ENCODE measurements at places on chromosomes 16 and 17.

DNA sequence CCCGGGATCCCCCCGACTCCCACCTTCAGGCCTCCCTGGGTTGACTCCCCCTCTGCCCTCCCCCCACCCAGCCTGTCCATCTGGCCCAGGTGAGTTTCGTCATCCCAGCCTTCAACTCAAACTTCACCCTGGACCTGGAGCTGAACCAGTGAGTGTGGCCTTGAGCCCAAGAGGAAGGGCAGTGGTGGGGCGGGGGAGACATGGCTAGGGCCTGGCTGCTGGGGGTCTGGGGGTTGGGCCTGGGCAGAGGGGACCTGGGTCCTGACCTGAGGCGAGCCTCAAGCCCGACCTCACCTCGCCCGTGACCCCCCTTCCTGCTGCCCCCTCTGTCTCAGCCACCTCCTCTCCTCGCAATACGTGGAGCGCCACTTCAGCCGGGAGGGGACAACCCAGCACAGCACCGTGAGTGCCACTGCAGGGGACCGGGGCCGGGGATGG is 10.9 kb downstream of the ADAM11 start:
- no peak for DNase-seq

DNA sequence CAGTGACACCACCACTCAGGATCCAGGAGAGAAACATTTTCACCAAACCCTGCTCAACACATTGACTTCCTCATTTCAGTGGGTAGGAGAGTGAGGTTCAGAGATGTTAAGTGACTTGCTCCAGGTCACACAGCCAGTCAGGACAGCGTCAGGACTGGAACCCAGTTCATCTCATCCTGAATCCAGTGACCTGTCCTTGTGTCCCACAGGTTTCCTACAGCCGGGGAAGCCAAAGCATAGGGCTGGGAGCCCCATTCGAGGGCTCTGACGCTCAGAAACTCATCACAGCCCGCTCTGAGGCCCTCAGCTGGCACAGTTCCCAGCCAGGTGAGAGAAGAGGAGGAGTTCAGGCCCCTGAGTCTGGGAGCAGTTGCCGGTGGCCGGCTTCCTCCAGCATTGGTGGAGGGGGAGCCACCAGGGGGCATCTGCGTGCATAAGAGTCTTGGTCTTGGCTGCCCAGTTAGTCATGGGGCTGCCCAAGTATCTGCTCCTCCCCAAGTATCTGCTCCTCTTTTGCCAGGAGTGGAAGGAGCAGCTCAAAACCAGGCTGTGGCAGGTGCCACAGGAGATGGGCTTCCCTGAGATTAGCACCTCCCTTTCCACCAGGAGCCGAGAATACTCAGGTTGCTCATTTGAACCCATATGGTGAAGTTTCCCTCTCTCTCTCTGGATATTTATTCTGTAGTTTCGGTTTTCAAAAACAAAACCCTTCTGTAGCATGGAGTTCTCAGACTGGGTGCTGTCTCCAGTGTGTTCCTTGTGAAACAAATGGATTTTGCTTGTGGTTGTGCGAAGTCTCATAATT is 56.0 kb downstream of the TNFRSF13B start:
- DNase-seq = no peak

GRCh38 chr17:10394201-10394887 is 21.5 kb upstream of the MYH13 start:
- no peak for DNase-seq

- no peak for DNase-seq
These were observed 47.9 kb downstream of the LYRM1 start for GRCh38 chr16:20948444-20948843.

DNA sequence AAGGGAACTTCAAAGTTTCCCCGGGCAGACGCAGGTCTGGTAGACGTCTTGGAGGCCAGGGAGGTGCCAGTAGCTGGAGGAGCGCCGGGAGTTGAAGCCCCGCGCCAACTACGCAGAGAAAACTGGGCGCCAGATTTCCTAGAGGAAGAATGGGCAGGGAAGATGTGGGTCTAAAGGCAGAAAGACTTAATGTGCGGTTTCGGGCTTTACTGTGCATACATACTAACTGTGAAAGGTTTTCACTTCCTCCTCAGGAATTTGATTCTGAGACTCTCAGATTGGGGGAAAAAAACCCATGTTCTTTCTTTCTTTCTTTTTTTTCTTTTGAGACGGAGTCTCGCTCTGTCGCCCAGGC is 331 bp upstream of the ZNF287 start:
- no peak for DNase-seq

DNA sequence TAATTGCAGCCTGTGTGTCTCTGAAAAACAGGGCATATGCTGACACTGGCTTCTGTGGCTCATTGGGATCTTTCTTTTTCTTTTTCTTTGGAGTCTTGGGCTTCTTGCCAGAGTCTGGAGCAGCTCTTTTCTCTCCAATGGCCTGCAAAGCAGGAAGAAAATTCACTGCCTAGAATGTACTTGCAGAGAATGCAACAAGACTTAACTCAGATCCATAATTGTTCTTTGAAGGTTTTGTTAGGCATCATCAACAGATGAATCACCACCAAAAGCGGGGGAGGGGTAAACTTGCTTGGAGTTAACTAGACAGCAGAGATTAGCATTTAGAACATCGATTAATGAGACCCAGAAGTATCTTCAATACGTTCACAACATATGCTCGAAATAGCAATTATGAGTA is 100.9 kb downstream of the TOX3 start:
- DNase-seq = no peak

GRCh38 chr16:50709061-50709684 is 15.8 kb downstream of the NOD2 start:
- DNase-seq = peak; percentile 88

DNA sequence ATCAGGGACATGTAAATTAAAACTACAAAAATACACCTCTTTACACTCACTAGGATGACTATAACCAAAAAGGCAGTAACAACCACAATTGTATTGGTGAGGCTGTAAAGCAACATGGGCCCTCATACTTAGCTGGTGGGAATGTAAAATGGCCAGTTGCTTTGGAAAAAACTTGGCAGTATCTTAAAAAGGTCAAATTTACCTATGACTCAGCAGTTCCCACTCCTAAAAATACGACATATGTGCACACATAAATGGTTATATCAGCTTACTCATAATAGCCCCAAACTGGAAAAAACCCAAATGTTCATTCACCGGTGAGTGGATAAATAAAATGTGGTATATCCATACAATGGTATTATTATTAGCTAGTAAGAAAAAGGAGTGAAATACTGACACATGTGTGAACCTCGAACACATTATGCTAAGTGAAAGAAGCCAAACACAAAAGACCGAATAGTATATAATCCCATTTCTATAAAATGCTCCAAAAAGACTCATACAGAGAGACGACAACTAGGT is 391.4 kb downstream of the NPIPA8 start:
- DNase-seq = no peak

- DNase-seq = peak; percentile 59
These were observed 5.2 kb downstream of the AXIN2 start for GRCh38 chr17:65556014-65556909.

- no peak for DNase-seq
These were observed 85.5 kb downstream of the GSG1L start for GRCh38 chr16:27977966-27978365.

- DNase-seq = peak; percentile 1
These were observed 18.4 kb downstream of the PDILT start for GRCh38 chr16:20385844-20386832.

DNA sequence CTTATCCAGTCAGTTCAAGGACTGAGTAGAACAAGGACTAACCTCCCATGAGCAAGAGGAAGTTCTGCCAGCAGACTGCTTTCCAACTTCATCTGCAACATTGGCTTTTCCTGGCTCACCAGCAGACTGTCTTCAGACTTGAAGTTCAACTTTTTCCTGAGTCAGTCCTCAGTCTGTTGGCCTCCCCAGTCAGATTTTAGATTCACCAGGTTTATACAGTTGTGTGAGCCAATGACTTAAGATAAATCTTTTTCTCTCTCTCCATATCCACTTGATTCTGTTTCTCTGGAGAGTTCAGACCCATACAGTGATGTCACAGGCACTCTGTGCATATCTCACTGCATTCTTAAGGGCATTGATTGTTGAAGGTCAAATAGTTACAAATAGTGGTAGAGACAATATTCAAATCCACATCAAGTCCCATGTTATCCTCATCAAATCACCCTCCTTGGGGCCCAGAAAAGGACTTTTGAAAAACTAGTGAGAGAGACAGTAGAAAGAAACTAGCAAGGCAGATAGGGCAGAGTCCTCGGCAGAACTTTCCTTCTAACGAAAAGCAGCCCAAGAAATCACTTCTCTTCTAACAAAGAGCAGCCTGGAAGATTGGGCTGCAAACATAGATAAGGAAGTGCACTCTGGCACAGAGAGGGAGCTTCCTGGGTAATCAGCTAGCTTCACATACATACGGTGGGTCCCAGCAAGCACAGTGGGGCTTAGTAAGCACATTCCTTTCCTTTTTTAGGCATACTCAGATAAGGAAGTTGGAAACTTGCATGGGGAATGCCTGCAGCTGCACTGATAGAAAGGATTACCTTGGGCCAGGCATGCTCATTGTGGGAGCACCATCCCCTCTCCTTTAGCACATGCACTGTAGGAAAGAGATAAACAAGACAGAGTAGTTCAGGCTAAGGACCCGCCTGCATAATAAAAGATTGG is 132.3 kb upstream of the FAM20A start:
- DNase-seq = no peak

- no peak for DNase-seq
These were observed 559 bp downstream of the CLUH start for GRCh38 chr17:2710803-2711607.

DNA sequence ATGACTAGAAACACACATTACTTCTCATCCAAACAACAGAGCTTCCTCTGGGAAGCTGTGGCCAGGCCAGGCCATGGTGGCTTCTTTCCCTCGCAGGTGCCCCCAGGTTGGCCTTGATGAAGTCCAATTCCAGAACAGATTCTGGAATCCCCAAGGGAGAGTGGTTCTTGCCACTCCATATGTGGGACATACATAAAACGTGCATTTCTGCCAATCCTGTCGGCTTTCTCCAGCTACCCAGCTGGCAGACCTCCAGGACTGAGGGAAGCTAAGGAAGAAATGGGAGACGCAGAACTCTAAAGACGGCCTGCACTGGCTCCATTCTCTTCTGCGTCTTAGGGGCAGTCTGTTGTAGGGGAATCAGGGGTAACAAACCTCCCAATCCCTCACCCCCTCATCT is 219.2 kb upstream of the CDH5 start:
- DNase-seq = no peak

DNA sequence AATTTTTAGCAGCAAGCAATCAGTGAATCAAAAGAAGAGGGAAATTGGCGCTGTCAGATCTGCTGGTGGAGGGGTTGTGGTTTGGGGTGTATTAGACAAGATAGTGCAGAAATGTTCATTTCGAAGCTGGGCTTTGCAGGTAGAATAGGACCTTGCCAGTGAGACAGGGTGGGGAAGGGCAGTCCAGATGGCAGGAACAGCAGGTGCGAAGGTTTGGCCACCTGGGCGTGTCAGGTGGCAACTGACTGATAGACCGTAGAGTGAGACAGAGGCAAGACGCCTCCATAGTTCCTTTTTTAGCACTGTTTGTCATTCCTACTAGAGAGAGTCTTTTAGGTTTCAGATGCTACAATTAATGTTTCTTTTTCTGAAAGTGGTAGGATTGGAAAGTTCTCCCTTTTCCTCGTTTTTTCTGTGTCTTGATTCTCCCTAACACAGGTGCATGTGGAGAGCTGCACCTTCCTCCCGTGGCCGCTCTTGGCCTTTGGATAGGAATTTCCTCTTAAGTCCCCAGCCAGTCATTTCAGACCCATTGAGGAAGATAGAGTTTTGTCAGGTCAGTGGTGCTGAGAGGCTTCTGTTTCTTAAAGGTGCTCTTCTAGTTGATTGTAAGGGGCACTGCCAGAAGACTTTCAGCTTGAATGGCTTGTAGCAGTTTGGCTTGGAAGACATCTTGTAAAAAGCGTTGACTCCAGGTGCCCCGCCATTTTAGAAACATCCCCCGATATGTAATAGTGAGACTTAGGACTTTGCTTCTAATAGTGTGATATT is 315.6 kb downstream of the SNX29 start:
- DNase-seq = no peak

- DNase-seq = no peak
These were observed 3.9 kb downstream of the PAQR4 start for GRCh38 chr16:2973093-2973492.

GRCh38 chr16:21645261-21645721 is 7.1 kb downstream of the IGSF6 start:
- DNase-seq = peak; percentile 26

GRCh38 chr17:30290696-30291542 is 825 bp downstream of the BLMH start:
- DNase-seq = peak; percentile 40

DNA sequence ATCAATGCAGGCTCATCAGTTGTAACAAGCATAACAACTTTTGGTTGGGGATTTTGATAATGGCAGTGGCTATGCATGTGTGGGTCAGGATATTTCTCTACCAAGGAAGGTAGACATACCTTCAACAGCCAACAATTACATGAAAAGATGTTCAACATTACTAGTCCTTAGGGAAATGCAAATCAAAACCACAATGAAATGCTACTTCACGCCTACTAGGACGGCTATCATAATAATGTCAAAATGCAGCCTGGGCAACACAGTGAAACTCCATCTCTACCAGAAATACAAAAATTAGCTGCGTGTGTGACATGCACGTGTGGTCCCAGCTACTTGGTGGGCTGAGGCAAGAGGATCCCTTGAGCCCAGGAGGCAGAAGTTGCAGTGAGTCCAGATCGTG is 7.3 kb upstream of the SLC5A10 start:
- no peak for DNase-seq

DNA sequence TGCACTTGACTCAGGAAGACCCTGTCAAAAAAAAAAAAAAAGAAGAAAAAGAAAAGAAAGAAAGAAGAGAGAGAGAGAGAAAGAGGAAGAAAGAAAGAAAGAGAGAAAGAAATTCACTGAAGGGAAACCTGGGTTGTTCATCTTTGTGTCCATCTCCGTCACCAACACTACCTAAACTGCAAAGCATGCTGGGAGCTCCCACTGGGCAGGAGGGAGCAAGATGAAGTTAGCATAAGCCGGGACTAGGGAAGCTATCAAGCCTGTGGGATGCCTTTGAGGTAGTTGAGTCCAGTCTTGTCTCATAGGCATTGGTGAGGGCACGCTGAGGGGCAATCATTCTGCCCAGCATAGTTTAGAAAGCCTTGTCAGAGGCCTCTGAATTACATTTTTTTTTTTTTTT is 7.6 kb upstream of the CBFB start:
- DNase-seq = no peak

DNA sequence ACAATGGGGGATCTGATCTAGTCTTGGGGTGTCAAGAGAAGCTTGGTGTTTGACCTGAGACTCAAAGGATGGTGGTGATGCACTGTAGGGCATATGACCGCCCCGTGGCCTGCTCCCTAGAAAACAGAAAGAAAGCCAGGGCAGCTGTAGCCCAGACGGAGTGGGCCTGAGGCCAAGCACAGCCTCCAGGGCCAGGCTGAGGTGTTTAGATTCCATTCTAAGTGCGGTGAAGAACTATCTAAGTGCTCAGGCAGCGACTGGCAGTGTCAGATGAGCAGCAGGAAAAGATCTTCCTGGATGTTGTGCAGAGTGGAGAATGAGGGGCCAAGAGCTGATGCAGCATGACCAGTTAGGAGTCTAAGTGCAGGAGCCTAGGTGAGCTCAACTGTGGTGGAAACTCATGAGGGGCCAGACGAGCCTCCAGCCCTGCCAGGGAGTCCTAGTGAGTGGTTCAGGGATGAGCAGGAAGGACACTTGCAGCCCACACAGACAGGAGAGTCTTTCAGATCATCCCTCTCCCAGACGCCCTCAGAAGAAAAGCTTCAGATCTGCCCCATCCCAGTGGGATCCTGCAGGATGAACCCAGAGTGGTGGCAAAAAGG is 314.2 kb upstream of the CCL2 start:
- no peak for DNase-seq
